ENCODE measurements at places on chromosomes 1 and 21.

DNA sequence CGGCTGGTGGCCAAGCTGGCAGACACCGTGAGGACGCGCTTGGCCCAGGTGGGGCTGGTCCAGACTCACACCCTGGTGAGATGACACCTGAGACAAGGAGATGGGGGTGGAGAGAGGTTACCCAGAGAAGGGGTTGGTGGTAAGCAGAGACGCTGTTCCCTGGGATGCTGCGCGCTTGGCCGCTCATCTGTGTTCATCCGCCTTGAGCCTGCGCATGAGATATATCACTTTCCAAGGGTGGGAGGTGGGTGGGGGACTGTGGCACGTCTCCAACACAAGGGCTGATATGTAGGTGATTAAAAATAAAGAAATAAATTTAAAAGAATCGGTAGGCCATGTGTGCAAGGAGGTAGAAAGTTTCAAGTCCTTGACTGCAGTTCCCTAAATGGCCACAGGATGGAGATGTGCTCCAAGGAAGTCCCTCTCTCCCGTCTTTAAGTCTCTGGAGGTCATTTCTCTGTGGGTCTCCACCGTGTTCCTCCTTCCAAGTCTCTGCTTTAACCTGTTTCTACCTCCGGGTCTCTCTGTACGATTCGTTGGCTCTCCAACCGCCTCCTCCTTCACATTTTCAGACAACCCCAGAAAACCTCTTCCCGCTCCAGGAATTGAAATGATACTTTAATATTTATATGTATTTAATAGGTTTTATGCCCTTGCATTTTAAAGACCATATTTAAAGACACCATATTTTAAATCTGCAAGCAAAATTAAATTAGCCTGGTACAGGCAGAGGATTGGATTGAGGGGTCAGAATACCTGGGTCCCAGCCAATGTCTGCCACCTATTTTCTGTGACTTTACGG is 4.5 kb downstream of the TTC24 start:
- DNase-seq = peak; percentile 84

DNA sequence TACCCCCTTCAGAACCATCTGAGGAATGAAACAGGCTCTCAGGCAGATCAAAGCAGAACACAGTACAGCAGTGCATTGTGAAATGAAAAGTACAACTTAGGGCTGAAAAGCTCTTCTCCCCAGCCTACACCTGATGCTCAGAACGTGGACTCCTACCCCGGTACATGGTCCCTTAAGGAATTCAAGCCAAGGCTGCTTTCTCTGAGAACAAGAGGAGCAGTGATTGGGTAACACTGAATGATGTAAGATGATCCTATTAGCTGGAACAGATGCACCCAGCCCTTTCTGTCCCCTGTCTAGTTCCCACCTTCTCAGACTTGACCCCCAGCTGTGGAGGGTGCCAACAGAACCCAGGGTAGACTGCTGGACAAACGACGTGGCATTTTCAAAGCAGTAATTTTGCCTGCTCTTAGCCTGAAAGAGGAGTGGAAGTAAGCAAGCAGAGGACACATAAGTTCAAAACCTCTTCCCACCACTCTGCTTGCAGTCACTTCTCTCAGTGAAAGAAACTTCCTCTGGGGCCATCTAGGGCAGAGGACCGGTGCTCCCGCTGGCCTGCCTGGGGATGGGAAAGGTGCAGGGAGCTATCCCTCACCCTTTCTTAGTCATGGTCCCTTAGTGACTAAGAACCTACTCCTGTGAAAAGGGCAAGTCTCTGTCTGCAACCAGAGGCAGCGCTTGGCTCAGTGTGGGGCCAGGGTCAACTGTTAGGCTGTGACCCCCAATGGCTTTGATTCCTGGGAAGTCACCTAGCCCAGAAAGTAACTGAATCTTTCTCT is 72.7 kb downstream of the TRABD2B start:
- no peak for DNase-seq

- no peak for DNase-seq
Measured at GRCh38 chr1:60655679-60656355, 426.5 kb upstream of the NFIA start.

- no peak for DNase-seq
Measured at GRCh38 chr1:25680701-25681100, 64.1 kb downstream of the MAN1C1 start.

All from CD4-positive, alpha-beta T cell treated with Interleukin-17A for 1 hour (primary cell).